ENCODE measurements at places on chromosomes 4 and X. TPM values are rescaled to one million over a fixed set of nuclear protein-coding genes. Genes with fewer than 3 reads are reported as not detected.

- no peak overlapping the region for H3K4me3 ChIP-seq
- no peaks in the 10 kb centered on the region for H3K4me1 ChIP-seq
- no peaks in the 10 kb centered on the region for H3K36me3 ChIP-seq
- no peak for DNase-seq
Measured at GRCh38 chr4:126364311-126364911, 1049.7 kb downstream of the FAT4 start.

- H3K27me3 ChIP-seq = no peaks in the 10 kb centered on the region
- H3K4me1 ChIP-seq = no peaks in the 10 kb centered on the region
Measured at GRCh38 chr4:140851032-140851636, 94.9 kb upstream of the TBC1D9 start.

The NAP1L2 gene
- total RNA-seq = 18.0 TPM

The RBMXL3 gene
- not detected for total RNA-seq

The FAM9A gene
- total RNA-seq = not detected
